ENCODE measurements at places on chromosomes 2 and 18.

GRCh38 chr18:49898421-49898820 is 85.1 kb upstream of the ACAA2 start:
- no peak for DNase-seq

- no peak for DNase-seq
Observed at GRCh38 chr2:43717322-43717721, 41.1 kb upstream of the C1GALT1C1L start.

- no peak for DNase-seq
Observed at GRCh38 chr18:74669136-74669798, 71.6 kb downstream of the ZNF407 start.

DNA sequence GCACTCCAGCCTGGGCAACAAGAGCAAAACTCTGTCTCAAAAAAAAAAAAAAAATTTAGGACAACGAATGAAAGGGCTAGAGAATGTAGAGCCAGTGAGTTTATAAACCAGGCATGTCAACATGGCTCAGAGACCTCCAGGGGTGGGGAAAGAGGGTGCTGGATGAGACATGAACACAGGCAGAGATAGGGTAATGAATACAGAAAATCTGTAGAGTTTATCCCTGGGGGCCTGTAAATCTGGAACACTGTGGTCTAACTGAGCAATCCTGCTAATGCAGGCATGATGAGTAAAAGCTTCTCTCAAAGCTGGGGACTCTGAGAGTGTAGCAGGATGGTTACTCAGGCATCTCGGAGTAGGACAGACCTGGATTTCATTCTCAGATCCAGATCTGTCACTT is 59.2 kb upstream of the IGFBP2 start:
- no peak for DNase-seq

DNA sequence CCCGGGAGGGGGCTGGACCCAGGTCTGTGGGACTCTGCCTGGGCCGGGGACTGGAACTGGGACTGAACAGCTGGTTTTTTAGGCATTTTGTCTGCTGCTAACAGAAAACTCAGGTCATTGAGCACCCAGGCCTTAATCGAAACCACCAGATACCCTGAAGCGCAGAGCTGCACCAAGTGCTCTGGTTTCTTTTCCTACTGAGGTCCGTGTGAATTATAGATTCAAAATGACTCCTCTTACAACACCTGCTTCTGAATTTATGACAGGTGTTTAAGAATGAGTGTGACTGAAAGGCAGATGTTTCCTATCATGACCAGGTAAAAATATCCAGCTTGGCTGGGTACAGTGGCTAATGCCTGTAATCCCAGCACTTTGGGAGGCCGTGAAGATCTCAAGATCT is 47.8 kb downstream of the TRAPPC12 start:
- no peak for DNase-seq

All from NCI-H446 (cell line).